Stimulated activated CD8-positive, alpha-beta memory T cell treated with anti-CD3 and anti-CD28 coated beads, Interleukin-2, amount 100 ng/mL, for 1 hour (primary cell): ENCODE measurements at places on chromosomes 5 and 9.

- no peak for DNase-seq
Observed at GRCh38 chr9:89676281-89676680, 71.5 kb downstream of the GADD45G start.

DNA sequence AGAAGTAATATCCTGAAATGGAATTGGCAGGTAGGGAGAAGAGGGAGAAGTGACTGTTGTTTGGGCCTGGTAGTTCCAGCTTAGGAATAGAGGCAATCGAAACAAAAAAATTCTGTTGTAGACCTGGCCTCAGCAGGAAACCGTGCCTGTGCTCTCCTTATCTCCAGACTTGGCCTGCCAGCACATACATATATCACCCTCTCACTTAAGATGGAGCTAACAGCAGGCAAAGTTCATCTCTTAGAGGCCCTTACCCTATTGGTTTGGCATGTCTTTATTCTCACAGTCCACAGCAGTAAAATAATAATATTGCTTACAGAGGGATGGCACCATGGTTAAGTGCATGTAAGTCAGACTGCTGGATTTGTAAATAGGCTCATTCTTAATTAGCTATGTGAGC is 19.6 kb upstream of the TNC start:
- DNase-seq = no peak

GRCh38 chr5:154540600-154540999 is 62.6 kb upstream of the HAND1 start:
- no peak for DNase-seq

GRCh38 chr5:126972062-126972895 is 58.1 kb downstream of the MARCHF3 start:
- DNase-seq = no peak

DNA sequence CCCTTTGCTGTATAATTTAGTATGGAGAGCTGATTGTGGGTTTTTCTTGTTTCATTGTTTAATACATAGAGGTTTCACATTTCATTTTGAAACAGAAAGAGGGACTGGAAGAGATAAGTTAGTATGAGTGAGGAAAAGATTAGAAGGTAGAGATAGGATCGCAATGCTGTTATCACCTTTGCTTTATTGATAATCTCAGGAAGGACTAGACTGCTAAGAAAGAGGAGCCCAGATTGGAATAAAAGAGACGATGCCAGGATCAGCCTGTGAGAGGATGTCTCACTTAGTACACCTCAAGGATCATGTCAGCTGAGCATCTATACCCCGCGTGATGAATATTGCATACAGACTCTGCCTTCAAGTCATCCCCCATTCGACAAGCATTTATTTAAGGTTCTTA is 178.0 kb upstream of the DMAC1 start:
- no peak for DNase-seq

DNA sequence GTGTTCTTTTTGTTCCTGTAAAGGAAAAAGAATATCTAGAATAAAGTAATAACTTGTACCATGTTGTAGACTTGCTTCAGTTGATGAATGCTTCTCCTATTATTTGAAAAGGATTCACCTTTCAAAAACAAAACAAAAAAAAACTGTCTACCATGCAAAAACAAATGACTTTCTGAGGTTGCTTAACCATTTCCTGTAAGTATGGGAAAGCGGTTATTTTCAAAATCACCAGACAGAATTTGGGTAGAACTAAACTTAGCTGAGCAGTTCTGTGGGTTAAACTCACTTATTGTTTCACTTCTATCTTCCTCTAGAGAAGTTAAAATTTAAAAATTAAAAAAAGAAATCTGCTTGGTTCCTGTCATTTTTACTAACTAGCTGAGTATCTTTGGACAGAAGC is 25.2 kb downstream of the LNPEP start:
- no peak for DNase-seq

DNA sequence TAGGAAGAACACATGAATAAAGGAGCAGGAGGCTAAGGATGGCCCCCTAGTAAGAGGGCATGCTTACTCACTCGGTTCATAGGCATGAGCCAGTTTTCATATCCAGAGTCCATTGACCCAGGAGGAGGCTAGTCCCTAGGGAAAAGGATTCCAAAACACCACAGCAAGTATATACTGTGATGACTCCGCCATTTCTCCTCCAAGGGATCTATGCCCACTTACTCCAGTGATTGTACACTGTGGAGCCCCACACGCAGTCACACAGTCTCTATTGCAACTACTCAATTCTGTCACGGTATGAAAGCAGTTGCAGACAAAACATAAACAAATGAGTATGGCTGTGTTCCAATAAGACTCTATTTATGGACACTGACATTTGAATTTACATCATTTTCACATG is 117.7 kb upstream of the ALDH1B1 start:
- DNase-seq = no peak

- no peak for DNase-seq
Observed at GRCh38 chr5:160150381-160150780, 31.1 kb upstream of the PWWP2A start.

GRCh38 chr9:15205632-15206420 is 101.2 kb downstream of the TTC39B start:
- DNase-seq = no peak

DNA sequence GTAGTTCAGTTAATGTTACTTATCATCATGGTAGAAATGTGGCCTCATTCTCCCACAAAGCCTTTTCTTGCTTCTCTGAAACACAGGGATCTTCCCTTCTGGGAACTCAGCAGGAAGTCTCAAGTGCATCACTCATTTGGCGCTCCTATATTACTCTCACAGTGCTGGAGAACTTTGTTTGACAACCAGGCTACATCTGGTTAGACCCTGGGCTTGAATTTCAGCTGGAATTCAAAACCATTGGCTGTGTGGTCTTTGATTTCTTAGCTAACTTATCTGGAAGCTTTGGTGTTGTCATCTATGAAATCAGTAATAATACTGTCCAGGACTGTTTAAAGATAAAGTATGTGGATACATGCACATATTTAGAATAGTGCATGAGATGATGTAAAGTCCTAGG is 1777.1 kb downstream of the MAT2B start:
- no peak for DNase-seq

- DNase-seq = no peak
Observed at GRCh38 chr5:34494111-34494755, 161.9 kb upstream of the RAI14 start.

GRCh38 chr9:131398204-131398603 is 4.3 kb downstream of the PRRC2B start:
- DNase-seq = no peak

- no peak for DNase-seq
Observed at GRCh38 chr5:127363403-127363802, 72.8 kb downstream of the MEGF10 start.

GRCh38 chr9:112755016-112755427 is 4.5 kb downstream of the SNX30 start:
- DNase-seq = no peak

DNA sequence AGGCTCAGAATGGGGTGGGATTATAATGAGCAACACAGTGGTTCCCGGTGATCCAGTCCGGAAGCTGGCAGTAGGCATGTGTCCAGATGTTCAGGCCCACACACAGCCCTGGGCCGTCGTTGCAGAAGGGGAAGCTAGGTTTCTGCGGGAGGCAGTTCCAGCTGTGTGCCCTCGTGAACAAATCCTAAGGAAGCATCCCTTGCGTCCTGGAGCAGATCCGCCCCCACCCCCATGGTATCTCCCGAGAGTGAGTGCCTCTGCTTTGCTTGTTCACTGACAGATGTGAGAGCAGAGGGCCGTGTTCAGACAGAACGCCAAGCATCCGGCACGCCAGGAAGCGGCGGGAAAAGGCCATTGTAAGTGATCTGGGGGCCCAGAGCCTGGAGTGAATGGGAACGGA is 104.8 kb downstream of the PDE6A start:
- DNase-seq = no peak

- DNase-seq = no peak
Observed at GRCh38 chr5:175821790-175822211, 49.6 kb upstream of the CPLX2 start.

GRCh38 chr9:35559792-35560530 is 45.1 kb upstream of the TESK1 start:
- no peak for DNase-seq

DNA sequence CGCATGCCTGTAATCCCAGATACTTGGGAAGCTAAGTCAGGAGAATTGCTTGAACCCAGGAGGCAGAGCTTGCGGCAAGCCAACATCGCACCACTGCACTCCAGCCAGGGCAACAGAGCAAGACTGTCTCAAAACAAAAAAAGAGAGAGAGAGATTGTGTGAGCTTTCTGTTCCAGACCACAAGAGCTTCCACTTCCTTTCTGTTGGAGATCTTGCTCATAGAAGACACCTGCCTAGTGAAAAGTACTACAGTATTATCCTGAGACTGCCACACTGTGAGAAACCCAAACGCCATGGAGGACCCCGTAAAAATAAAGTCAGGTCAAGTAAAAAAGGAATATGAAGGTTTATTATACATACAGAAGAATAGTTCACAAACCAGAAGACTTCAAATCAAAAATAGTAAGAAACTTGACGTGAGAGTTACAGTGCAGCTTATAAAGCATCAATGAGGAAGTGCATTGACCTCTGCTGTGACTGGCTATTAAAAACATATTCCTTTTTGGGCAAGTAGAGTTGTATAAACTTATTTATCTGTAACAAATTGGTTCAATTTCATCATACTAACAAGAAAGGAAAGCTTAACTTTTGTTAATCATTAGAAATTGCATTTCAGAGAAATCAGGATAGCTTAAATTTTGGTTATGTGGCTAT is 4.3 kb upstream of the EMB start:
- no peak for DNase-seq

DNA sequence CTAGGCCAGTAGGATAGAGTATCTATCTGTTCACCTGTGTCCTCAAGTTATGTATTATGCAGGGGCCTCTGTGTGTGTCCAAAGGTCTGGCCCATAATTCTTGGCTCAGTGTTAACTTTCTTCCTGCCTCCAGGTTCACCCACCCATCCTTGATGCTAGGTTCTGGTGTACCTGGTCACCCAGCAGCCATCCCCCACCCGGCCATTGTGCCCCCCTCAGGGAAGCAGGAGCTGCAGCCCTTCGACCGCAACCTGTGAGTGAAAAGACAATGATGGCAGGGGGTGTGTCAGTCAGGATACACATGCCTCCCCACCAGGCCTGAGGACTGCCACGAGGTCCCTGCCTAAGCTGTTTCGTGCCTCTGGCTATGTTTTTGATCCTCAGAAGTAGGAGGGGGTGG is 27.6 kb downstream of the TCF7 start:
- no peak for DNase-seq

- DNase-seq = no peak
Observed at GRCh38 chr5:150633429-150633828, 7.0 kb upstream of the SYNPO start.

DNA sequence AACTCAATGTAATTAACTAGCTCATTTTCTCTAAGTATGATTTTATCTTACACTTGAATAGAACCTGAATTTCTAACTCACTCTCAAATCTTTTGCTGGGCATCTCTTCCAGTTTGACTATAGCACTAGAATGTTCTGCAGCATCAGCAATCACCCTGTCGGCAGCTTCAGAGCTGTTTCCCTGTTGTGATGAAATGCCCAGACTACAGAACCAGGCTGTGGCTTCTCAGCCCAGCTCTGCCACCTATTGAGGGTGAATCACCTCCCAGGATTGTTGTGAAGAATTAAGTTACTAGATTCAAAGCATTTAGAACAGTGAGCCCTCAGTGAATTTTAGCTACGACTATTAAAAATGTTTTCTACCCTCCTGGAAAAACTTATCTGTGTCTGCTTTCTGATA is 90.4 kb upstream of the ANKRD55 start:
- DNase-seq = no peak

DNA sequence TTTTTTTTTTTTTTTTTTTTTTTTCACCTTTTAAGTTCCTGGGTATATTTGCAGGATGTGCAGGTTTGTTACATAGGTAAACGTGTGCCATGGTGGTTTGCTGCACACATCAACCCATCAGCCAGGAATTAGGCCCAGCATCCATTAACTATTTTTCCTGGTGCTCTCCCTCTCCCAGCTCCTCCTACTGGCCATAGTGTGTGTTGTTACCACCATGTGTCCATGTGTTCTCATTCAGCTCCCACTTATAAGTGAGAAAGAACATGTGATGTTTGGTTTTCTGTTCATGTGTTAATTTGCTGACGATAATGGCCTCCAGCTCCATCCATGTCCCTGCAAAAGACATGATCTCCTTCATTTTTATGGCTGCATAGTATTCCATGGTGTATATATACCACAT is 350.5 kb downstream of the MAN2A1 start:
- DNase-seq = no peak

GRCh38 chr5:169426784-169427183 is 125.8 kb upstream of the SLIT3 start:
- no peak for DNase-seq

- DNase-seq = no peak
Observed at GRCh38 chr5:125202353-125202752, 455.9 kb upstream of the ZNF608 start.

DNA sequence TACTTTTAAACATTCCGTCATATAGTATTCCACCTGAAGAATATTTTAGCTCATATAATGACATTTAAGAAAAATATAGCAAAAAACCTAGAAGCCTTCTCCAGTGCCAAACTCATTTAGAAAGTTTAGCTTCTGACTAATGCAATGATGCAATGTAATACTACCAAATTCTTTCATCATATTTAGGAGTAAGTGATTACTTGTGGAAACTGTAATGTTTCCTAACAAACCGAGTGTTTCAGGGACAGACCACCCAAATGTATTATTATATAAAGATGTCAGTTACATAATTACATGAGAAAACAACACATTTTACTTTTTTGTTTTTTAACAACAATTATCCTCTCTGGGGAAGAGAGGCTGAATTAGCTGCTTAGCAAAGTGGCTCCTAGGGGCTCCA is 316.2 kb downstream of the ARL15 start:
- DNase-seq = no peak

- no peak for DNase-seq
Observed at GRCh38 chr5:134439210-134439654, 27.6 kb upstream of the CDKN2AIPNL start.

GRCh38 chr9:117715411-117715989 is 11.3 kb downstream of the TLR4 start:
- no peak for DNase-seq

GRCh38 chr9:38408719-38409118 is 15.5 kb downstream of the IGFBPL1 start:
- DNase-seq = no peak

DNA sequence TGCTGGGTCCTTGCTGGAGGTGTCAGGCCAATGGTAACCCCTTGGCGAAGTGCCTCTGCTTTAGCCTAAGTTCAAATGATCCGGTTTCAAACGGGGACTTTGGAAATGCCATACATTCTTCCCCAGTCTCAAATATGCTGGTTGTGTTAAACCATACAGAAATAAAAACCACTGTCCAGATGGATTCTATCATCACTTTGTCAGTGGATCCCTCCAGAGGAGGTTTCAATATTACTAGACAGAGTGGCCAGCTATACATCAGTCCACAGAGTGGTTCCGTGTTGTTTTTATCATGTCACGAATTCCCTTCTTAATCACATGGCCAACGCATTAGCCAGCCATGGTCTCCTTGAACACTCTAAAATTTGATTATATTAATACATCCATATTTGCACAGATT is 7.3 kb upstream of the RANBP17 start:
- DNase-seq = no peak
